Neuronal stem cell (in vitro differentiated cells): ENCODE measurements at places on chromosomes 5 and 9.

DNA sequence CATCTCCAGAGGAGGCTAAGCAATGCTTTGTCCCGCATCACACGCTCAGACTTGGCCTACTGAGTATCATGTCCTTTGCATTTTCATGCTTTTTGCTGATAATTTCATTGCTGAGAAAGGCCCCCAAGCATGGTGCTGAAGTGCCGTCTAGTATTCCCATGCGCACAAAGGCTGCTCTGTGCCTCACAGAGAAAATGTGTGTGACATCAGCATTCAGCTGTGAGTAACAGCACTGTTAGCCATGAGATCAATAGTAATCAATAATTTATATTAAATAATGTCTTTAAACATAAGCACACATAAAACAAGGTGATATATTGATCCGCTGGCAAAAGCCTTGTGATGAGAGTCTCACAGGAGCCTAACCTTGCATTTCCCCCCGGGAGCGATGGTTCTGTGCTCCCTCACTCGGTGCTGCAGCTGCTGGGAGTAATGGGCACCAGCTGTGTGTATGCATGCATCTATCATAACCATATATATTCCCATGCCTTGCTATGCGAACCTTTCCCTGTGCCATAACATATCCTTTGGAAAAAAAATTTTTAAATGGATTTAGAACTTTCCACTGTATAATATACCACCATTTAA lies 50.4 kb upstream of the RNF130 start:
- no peak for DNase-seq

DNA sequence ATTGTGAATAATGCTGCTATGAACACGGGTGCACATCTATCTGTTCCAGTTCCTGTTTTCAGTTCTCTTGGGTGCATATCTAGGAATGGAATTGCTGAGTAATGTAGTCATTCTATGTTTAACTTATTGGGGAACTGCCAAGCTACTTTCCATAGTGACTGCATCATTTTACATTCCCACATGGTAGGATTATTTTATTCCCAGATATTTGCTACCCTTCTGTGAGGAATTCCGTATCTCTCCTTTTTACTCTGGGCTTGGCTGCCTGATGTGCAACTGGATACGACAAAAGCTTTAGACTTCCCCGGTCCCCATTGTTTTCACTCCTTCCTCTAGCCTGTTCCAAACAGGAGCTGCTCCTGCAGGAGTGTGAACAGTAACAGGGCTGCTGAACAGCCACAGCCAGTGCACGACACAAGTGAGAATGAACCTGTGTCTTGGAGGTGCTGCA lies 7.2 kb downstream of the TAS2R1 start:
- no peak for DNase-seq

DNA sequence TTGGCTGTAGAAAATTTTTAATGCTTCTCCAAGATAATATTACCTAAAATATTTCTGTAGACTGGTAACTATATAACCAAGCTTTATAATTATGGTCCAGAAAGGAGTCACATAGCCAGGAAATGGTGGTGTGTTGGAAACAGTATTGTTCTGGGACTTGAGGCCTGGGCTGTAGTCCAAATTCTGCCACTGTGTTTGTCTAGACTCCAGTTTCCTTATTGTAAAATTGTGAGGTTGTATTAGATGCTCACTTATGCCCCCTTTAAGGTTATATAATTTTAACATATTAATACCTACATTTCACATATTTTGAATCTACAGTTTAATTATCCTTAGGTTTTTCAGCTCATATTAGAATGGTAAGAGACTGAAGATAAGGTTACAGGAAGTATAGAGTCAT lies 42.4 kb downstream of the STX17 start:
- DNase-seq: no peak

- no peak for DNase-seq
These were observed 429.2 kb downstream of the DMAC1 start for GRCh38 chr9:7370381-7370780.

DNA sequence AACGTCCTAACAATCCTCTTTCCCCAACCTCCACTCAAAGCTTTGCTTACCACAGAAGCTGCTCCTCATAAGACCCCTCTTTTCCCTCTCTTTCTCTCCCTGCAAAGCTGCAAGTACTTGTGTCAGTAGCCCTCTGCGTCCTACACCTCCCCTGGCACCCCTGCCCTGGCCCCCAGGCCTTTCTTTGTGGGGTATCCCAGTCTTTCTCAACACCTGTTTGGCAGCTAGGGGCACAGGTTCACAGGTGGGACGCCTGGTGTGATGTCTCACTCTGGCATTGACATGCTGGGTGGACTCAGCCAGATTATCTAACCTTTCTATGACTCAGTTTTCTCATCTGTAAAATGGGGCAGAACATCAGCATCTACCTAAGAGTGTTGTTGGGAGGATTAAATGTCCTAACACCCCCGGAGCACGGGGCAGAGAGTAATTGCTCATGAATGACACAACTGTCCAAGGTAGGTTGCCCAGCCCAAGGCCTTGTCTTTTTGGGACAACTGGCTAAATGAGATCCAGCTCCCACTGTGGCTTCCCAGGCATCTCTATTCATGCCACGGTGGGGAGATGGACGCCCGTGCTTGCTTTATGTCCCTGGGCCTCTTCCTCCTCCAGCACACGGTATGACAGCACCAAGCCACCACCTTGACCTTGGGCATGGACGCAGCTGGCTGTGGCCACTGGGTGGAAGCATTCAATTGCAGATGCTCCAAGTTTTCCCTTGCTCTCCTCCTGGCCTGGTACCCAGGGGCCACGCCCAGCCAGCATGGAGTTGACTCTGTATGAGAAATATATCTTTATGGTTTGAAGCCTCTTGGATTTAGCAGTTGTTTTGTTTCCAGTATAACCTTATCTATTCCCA lies 190.4 kb downstream of the RGS3 start:
- no peak for DNase-seq

DNA sequence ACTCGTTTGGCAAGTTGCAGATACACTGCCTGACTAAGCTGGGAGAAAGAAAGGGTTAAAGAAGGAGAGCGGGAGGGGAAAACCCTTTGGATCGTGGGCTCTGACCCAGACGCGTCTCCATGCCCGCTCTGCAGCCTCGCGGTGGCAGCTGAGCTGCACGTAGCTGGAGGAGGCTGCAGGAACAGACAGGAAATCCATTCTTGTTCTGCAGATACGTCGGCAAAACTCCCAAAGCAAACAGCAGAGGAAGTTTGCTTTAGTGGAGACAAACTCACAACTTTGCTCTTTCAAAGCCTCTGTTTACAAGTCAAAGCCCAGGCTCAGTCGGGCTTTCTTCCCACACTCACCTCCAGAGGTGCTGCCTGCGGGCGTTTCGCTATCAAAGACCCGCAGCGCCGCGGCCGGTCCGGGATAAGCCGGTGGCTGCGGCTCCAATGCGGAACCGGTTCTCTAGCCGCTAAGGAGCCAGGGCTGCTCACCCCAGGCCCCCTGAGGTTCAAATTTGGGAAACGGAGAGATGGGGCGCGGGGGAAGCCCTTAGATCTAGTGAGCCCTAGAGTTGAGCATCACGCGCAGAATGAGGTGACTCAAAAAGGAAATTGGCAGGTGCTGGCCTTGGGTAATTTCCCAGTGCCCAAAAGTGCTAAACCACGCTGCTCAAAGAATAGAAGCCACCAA lies 60.7 kb downstream of the MAT2B start:
- no peak for DNase-seq

DNA sequence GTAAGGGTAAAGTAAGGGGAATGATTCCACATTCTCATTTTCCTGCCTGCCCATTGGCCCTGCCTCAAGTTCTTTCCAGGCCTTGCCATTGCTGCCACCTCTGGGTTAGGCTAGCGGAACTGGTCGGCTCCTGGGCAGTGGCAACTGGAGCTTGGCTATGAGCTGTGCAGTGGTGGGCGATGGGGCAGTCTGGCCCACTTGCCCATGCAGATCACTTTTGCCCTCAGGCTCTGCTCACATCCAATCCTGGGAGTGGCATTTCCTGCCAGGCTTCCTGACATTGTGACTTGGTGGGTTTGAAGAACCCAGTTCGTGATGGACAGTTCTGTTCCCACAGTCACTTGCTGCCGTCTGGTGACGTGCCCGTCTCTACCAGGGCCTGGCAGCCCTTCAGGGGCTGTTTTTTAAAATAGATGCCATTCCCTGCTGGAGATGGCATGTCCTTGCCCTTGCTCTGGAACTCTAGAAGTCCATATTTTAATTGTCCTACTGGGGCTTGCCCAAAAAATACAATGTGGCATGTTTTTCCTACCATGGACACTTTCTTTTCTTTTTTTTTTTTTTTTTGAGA lies 86.1 kb downstream of the FGF18 start:
- DNase-seq: no peak

GRCh38 chr9:129351058-129351641 lies 173.1 kb upstream of the IER5L start:
- DNase-seq: peak; percentile 67

DNA sequence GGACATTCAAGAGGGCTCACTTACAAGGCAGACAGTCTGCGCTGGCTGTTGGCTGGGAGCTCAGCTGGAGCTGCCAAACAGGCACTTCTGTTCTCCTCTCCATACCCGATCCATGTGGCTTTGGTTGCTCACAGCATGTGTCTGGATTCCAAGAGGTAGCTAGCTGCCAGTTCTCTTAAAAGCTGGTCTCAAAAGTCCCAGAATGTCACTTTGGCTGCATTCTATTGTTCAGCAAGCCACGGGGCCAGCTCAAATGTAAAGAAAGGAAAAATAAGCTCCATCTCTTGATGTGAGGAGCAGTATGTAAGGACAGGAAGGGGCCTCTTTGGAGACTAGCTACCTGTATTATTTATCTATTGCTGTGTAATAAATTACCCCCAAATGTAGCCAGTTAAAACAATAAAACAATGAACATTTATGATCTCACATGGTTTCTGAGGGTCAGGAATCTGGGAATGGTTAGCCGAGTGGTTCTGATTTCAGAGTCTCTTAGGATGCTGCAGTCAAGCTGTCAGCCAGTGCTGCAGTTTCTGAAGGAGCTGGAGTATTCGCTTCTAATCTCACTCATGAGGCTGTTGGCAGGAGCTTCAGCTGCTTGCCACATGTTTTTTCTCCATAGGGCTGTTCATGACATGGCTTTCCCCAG lies 112.7 kb upstream of the CLINT1 start:
- peak; percentile 36 for DNase-seq

- no peak for DNase-seq
These were observed 502.0 kb downstream of the NR2F1-AS1 start for GRCh38 chr5:93079046-93079445.

- DNase-seq: no peak
These were observed 38.7 kb upstream of the SYNPO start for GRCh38 chr5:150601491-150602345.

DNA sequence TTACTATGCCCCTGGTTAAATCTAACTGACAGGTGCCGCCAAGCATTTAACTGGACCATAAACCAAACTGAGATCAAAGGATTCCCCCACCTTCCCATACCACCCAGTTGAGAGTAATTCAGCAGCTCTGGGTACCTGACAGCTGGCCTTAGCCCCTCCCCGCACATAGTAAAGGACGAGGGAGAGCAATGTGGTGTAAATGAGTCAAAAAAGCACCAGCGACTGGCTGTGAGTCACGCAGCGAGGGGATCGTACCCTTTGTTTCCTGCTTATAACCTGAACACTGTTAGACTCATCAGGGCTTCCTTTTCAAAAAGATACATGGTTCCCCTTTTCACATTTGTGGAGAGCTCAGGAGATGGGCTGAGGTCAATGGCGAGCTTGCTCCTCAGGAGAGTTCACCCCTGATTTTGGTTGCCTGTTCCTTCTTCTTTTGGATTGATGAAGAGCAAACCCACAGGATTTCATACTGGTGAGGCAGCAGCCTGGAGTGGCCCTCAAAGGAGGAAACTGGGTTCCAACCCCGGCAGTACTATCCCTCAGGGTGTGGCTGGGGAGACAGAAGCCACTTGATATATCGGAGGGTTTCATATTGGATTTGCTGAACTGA lies 71.5 kb downstream of the ANKRD33B start:
- no peak for DNase-seq

- DNase-seq: no peak
These were observed 2.1 kb downstream of the CFAP77 start for GRCh38 chr9:132412089-132412488.

DNA sequence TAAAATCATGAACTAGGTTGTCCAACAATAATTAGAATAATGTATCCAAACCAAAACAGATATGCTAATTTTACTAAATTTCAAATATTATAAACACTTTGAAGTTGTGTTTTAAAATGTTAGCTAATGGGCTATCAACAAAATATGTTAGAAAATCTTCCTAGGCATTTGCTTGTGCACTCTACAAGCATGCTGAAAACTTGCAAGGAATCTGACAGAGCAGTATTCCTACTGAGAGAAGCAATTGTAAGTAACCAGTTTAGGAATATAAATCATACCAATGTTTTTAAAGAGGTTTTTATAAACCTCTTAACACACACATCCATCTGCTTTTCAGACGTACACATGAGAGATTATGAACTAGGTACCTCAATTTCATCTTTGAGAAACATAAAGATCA lies 228.4 kb upstream of the TBCA start:
- DNase-seq: no peak

GRCh38 chr9:134268747-134269146 lies 57.5 kb upstream of the RXRA start:
- no peak for DNase-seq

DNA sequence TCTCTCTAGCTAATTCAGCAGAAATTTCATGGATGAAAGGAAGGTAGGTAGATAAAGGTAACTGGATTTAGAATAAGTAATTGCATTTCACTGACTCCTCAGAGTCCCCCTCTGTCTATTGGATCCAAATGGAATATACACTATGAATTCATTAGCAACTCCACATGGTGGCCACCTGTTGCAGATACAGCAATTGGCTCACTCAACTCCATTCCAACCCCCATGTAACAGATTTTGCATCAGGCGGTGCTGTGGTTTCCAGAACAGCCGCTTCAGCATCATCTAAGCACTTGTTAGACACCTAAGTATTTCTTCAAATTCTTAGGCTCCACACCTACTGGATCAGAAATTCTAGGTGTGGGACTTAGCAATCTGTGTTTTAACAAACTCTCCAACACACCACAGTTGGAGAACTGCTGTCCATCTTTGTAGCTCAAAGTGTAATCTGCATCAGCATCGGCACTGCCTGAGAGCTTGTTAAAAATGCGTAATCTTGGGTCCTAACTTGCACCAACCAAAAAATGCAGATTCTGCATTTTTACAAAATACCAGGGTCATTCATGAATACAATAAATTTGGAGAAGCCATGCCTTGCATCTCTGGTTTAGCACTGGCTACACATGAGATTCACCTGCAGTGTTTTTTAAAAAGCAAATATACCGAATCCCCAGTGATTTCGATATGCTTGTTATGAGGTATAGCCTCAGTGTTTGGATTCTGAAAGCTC lies 413.8 kb upstream of the CD180 start:
- DNase-seq: no peak

- DNase-seq: peak; percentile 30
These were observed 168.5 kb downstream of the AUH start for GRCh38 chr9:91193087-91193657.

- no peak for DNase-seq
These were observed 24.7 kb upstream of the TJP2 start for GRCh38 chr9:69149321-69149807.

- no peak for DNase-seq
These were observed 335 bp downstream of the ROPN1L start for GRCh38 chr5:10441992-10442435.

- no peak for DNase-seq
These were observed 62.9 kb downstream of the ZNF354C start for GRCh38 chr5:179123109-179123426.
